ENCODE measurements at places on chromosomes 16 and 17.

DNA sequence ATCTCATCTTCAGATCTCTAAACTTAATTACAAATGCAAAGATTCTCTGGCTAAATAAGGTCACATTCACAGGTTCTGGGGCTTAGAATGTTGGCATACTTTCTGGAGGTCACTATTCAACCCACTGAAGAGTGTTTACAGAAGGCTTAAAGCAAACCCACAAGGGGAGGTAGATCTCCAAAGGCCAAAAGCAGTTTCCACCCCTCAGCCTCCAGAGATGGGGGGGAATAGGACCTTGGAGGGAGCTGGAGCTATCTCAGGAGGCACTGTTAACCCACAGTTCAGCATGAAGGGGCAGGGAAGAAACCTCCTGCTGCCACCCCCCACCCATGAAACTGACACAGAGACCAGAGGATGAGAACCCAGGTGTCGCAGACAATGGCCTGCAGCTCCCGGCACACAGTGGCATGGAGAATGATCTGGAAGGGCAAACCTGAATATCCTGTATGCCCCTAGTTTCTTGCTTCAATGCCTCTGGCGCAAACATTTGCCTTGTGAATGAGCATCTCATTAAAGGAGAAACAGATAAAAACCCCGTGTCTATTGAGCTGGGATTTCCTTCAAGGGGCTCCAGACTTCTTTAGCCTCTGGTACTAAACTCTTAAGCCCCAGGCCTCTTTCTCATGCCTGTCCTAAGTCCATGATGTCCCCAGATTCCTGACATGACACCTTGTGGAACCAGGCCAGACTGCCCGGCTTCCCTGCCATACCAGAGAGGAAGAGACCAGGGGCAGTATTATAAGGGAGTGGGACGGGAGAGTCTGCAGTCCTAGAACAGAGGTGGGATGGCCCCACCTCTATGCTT is 103.1 kb upstream of the CDH5 start:
- no peak for DNase-seq

GRCh38 chr17:70394473-70395232 is 225.3 kb downstream of the KCNJ2 start:
- DNase-seq = no peak

- no peak for DNase-seq
Measured at GRCh38 chr16:9048302-9048700, 43.1 kb upstream of the HAPSTR1 start.

GRCh38 chr16:4257646-4258556 is 14.9 kb downstream of the TFAP4 start:
- DNase-seq = no peak

Data from COR-L47 (cell line).